NCI-H2029 treated with DMSO at 0.1 percent for 48 hours (cell line): ENCODE measurements at places on chromosomes 16 and 17.

DNA sequence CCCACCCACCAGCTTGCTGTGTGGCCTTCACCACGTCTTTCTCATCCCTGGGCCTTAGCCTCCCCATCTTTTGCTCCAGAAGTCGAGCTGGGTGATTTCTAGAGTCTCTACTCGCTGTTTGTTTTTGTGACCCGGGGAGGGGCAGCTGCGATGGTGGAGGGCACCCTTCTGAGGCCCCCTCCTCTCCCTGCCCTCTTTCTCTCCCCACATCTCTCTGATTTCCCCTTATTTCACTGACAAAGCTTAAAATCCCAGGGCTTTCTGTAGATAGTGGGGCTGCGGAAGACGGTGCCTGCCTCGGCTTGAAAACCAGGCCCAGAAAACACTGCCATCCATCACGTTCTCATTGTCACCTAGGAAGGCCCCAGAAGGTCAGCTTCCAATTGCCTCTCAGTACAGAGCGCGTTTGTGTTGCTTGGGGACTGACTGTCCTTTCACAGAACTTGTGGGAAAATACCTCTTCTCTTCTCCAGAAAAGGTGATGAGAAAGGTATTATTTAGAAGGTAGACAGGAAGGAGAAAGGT is 95.1 kb downstream of the NTN1 start:
- no peak for DNase-seq

DNA sequence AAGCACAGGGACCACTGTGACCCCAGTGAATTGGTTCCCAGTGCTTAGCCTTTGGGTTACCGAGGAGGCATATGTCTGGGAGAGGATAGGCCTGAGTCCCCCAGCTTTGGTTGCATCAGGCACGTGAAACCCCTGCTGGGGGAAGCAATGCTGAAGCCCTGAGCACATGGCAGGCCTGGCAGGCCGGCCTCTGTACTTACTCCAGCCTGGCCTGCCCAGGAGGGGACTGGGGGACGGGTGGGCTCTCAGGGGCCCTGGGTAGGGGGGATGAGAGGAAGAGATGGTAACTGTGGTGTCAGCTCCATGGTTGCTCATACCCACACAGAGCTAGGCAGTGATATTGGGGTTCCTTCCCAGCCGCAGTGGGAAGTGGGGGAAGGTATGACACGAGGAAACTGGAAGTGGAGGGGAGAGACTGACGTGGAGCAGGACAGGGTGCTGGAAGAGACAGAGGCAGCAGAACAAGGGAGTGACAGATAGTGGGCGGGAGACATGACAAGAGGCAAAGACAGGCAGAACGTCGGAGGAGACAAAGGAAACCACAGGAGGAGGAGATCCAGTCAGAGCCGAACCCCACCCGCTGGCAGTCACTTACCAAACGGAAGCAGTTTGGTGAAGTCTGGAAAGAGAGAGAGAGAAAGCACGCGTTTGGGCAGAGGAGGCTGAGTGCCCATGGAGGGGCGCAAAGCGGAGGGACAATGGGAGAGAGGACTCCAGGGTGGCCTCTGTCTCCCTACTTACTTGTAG is 9.1 kb downstream of the TMEM208 start:
- DNase-seq = no peak

DNA sequence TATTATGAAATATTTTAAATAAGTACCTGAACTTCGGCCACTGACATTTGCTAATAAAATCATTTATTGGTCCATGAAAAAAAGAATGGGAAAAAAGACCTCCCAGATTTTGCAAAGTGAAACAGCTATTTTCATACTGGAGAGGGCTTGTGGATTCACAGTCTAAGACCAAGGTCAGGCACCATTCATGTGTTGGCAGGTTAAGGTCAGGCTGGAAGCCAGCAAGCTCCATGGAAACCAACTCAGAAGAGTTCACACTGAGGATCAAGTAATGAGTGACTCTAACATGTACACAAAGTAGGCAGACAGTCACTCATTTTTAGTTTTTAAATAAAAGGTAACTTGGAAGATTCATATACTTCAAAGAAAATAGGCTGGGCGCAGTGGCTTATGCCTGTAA is 3.4 kb downstream of the DNAJA2 start:
- DNase-seq = no peak

GRCh38 chr17:29747660-29748059 is 124.9 kb upstream of the CORO6 start:
- no peak for DNase-seq

DNA sequence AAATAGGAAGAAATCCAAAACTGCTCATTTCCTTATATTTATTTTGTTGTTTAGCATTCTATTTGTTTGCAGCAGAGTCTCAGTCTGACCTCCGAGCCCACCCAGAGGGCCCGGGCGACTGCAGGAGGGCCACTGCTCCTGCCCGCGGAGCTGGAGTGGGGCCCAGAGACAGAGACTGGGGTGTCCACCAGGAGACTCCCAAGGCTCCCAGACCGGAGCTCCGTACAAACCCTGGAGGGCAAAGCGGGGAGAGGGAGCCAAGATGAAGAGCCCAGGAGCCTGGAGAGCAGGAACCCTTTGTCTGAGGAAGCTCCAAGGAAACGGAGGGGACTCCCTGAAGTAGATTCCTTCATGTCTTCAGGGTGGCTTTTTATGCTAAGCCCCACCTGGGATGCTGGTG is 57.9 kb downstream of the AXIN2 start:
- no peak for DNase-seq

- no peak for DNase-seq
Measured at GRCh38 chr16:54648575-54648974, 282.1 kb upstream of the IRX5 start.

DNA sequence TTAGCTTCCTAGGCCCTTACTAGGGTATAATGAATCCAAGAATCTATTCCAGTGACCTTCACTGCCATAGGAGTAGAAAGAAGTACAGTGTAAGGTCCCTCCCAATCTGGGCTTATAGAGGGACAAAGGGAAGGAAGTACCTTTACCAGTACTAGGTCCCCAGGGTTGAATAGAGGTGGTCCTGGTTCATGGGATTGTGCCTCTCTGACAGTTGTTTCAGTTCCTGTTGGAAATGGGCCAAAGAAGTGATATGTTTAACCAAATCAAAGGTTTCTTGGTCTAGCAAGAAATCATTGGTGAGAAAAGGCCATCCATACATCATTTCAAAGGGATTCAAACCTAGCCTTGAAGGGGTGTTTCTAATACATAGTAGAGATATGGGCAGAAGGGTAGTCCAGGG is 16.0 kb upstream of the ZNHIT3 start:
- DNase-seq = no peak

DNA sequence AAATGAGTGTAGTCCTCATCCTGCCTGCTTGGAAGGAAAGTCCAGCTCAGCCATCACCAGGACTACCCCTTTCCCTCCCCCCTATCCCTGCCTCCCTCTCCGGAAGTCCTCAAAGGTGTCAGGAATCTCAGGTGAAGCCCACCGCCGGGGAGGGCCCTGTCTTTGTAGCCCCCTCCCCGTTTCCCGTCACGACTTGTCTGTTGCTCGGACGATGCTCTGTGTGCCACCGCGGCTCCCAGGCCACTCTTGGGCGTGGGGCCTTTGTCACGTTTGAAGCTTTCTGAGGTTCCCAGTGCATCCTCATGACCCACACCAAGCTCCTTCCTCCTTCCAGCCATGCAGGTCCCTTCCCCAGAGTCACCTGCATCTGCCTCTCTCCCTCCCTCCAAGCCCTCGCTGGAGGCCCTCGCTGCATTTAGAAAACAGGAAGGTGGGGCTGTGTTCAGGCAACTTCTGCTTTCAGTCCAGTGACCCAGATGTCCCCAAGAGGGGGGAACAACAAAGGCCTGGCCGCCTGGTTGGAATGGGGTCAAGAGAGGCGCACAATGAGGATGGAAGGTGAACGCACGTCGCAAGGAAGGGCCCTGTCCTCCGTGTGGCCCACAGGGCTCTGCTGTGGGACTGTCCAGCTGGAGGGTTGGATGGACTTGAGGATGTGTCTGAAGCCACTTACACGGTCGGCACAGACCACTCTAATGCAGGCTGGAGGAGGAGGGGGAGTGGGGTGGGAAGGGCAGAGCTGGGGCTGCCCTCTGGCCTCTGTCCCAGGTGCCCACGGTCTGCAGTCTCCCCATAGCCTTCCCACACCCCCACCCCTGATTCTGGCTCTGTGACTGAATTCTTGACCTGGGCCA is 59.9 kb downstream of the OR1D5 start:
- DNase-seq = no peak

GRCh38 chr17:10063730-10064241 is 134.6 kb downstream of the GAS7 start:
- DNase-seq = no peak

- no peak for DNase-seq
Measured at GRCh38 chr16:12323007-12323758, 346.6 kb downstream of the SNX29 start.

DNA sequence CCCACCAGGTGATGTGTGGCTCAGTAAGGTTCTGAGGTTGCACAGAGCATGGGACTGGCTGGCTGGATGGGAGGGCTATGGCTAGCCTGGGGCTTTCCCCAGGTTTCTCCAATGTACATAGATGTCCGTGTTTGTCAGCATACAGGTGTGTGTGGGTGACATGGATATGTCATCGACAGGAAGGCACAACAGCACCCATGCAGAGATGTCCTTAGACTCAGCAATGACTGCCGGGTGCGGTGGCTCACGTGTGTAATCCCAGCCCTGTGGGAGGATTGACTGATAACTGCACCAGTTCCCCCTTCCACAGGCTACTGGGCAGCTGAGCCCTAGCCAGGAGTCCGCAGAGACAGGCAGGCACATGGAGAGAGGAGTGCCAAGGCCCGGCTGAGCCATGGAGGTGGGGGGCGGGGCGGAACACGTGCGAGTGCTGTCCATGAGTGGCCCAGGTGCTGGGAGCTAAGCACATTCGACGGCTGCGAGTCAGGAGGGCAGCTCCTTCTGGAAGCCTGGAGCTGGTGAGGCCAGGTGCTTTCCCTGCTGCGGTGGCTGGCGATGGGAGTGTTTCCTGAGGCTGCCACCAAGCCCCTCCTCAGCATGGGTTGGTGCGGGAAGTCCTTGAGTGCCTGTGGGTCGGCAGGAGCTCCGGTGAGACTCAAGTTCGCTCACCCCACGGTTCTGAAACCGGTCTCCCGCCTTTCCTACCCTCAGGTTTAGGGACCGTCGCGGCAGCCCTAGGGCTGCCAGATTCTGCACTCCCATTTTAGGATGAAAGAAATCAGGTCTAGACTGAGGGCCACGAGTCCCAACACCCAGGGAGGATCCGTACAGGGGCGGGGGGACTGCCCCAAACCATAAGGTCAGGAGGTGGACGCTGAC is 858 bp upstream of the ASPSCR1 start:
- peak; percentile 17 for DNase-seq

DNA sequence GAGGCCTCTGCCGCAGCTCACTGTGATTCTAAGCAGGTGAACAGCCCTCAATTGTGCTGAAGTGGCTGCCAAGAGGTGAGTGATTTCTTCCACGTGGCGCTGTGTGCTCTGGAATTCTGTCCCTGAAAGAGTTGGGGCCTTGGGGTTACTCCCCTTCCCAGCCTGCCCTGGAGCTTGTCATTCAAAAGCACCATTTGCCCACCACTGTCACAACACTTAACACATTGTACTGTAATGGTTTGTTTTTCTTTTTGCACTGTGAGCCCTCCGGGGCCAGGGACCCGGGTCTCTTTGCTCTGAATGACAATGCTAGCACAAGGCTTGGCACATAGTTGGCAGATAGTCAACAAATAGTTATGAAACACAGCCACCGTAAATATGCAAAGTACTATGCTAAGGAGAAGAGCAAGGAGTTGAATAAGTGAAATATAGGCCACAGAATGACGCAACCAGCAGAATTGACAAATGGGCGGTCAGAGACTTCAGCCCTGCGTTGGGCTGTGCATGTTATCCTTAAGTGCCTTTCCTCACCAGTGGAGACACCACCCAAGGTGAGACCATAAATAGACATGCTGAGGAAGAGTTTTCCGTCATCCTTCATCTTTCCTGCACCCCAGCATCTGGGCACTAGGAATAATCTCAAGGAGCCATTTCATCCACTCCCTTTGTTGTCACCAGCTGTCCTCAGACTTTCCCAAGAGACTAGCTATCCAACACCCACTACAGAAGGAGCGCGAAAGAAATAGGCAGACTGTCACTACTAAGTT is 112.0 kb upstream of the DNAH9 start:
- DNase-seq = no peak

DNA sequence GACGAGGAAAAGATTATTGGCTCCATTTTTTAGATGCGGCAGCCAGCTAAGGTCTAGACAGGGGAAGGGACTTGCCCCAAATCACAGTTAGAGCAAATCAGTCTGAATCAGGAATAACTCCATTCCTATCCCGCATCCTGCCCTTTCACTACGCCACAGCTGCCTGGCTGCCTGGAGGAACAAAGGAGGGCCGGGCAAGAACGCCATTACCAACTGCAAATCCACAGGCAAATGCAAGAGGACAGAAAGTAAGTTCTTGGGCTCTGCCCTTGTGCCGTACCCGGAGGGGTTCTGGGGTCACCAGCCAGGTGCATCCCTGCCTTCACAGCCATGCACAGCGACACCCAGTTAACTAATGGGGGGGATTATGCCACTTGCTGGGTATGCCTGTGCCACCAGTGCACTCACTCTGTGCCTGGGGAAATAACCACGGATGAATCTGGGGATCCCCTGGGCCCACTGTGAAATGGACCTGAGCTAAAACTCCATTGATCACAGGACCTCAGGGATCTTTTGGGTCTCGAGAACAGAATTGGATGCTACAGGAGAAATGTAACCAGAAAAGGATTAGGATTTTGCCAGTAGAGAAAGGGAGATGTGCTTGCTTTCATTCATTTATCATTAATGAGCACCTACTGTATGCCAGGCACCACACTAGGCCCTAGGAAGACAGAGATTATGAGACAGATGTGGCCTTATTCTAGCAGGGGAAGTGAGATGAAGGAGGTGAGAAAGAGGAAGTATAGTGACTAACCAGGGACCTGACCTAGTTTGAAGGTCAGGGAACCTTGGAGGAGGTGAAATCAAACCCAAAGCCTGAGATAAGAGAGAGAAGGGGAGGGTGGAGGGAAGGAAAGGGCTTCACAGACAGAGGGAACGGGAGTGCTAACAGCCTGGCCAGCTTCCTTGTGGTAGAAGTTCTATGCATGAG is 17.7 kb downstream of the BCL7C start:
- DNase-seq = peak; percentile 41
